ENCODE measurements at places on chromosomes 5 and 9.

- DNase-seq = no peak
Measured at GRCh38 chr5:56457887-56458812, 225.0 kb upstream of the ANKRD55 start.

DNA sequence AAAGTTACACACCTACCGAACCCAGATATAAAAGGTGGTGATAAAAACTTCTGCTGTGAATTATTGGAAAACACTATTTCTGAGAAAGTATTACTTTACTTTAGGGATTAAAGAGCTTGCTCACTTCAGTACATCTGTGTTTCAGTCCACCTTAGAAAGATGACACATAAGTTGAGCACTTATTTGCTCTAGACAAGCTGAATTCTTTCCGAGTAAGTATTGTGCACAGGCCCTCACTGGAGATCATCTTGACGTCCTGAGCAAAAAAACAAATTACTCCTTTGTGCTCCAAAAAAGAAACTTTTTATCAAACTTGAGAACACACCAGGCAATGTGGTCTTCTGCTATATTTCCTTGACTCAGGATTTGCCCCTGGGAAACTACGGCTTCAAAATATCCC lies 231.0 kb upstream of the GRAMD2B start:
- no peak for DNase-seq

DNA sequence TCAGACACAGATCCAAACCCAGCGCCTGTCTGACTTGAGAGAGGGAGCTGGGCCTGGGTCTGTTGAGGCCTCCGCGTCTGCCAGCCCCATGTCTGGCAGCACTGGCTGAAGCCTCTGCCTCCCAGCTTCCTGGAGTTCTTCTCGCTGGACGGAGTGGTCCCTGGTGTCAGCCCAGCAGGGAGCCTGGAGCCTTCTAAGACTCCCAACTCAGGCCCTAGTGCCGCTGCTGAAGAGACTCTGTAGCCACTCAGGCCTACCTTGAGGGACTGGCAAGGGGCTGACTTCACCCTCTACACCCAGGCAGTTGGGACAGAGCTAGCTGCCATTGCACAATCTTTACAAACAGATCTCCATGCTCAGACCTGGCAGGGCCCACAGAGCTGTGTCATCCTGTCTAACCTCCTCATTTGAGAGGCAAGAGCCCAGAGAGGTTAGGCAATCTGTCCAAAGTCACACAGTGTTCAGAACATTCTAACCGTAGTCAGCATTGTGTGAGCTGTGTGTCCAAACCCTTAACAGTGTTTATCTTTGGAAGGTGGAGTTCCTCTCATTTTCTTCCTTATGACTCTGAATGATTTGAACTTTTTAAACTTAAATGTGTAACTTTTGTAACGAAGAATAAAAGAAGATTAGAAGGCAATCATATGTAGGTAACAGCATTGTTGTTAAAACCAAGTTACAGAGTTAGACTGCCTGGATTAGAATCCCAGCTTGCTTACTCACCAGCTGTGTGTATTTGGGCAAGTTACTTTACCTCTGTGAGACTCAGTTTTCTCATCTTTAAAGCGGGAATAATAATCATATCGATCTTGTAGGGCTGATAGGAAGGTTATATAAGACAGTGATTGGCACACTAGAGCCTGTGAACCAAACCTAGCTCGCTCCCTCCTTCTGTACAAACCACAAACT lies 4.6 kb upstream of the DUSP1 start:
- DNase-seq = no peak

GRCh38 chr5:80082731-80083100 lies 47.6 kb downstream of the THBS4 start:
- no peak for DNase-seq

GRCh38 chr5:133155326-133155969 lies 103.6 kb downstream of the HSPA4 start:
- no peak for DNase-seq

GRCh38 chr5:98391921-98392625 lies 381.4 kb upstream of the RGMB start:
- DNase-seq = no peak

DNA sequence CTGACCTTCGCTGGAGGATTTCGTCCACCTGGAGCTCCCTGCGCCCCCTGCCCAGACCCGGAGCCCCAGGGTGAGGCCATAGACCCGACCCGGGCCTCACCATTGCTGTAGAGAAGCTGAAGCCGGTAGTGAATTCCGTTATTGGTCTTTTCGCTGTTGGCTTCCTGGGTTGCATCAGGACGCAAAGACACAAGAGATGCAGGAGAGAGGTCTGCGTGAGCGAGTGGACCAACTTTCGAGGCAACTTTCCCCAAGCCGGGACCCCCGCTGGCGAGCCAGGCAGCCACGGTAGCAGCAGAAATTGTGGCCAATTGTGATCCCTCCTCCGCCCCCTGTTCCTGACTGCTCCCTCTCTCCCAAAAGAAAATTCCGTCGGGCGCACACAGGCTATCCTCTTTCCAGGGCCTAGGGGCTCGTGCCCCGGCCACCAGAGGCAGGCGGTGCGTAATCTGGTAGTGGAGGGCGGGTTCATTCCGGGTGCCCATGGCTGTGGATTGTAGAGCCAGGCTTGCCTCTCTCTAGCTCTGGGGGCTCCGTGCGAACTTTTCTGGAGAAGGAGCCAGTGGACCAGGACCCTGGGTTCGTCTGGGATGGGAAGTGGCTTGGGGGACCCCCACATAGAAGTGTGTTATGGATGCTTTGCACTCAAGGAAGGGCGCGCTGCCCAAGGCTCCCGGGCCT lies 3.3 kb downstream of the EBF1 start:
- DNase-seq = no peak

DNA sequence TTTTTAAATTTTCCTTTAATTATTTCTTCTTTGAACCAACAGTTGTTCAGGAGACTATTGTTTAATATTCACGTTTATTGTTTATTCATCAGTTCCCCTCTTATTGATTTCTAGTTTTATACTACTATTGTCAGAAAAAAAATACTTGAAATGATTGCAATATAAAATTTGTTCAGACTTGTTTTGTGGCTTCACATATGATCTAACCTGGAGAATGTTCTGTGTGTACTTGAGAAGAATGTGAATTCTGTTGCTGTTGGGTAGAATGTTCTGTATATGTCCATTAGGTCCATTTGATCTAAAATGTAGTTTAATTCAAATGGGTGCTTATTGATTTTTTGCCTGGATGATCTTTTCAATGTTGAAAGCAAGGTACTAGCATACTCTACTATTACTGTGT lies 408.7 kb upstream of the RIOK2 start:
- no peak for DNase-seq

DNA sequence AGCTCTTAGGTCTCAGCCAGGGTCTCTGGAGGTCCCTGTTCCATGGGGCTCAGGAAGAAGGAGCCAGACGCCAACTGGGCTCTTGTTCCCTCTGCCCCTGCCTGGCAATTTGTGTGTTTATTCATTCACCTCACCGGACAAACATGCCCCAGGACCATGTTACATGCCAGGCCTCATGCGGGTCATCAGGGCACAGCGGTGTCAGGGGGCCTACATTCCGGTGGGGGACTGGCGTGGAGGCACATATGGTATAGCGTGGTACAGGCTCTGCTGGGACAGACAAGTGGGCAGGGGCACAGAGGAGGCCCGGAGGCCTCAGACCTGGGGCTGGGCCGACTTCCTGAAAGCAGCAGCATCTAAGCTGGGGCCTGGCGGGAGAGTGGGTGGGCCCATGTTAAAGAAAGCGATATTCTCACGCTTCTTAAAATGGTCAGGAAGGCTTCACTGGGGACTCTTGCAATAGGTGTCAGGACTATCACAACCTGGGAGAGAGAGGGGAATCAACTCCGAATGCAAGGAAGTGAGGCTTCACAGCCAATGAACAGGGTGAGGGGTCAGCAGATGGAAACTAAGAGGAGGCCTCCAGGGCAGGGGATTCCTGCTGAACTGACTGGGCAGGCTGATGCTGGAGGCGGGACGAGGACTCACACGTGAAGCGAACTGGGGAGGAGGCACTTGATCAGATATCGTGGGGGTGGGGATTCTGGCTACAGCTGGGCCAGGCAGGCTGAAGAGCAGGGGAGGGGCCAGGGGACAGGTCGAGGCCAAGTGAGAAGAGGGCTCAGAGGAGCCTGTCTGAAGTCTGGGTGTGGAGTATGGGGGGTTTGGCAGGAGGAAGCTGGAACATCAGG lies 41.9 kb downstream of the NCS1 start:
- DNase-seq = no peak

GRCh38 chr5:154236-154635 lies 37.1 kb upstream of the LRRC14B start:
- no peak for DNase-seq

DNA sequence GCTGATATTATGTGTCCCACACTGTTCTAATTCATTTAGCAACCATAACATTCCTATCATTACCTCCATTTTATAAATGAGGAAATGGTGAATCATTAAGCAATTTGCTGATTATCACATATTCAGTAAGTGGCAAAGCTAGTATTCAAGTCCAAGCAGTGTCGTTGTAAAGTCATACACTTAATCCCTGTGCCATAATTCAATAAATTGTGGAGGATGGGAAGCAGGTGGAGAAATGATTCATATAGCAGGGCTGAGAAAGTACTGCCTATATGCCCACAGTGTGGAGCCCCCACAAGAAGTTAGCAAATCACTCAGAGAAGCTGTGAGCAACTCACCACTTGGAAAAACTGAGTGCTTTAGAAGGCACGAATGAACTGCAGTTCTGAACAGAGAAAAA lies 691.0 kb downstream of the PTPRD start:
- DNase-seq = no peak

DNA sequence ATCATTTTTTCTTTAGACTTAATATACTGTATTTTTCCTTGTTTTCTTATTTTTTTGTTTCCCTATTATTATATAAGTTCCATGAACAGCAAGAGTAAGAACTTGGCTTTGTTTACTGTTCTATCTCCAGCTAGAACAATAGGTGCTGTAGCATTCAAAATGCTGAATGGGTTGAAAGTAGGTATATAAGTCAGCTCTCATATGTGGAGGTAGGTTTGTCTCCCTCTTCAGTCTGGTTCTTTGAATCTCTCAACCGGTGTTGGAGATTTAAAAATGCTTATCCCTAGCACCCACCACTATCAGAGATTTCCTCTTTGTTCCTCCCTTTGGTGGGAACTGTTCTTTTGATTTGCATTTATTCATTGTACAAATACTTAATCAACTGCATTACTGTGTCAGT lies 87.5 kb upstream of the FSD1L start:
- no peak for DNase-seq

GRCh38 chr9:133633681-133634080 lies 2.5 kb upstream of the DBH start:
- DNase-seq = no peak

- no peak for DNase-seq
Measured at GRCh38 chr9:4596165-4596922, 65.8 kb upstream of the PLPP6 start.

- DNase-seq = no peak
Measured at GRCh38 chr9:116668970-116669695, 18.0 kb upstream of the TRIM32 start.

GRCh38 chr5:153459051-153459743 lies 31.3 kb upstream of the GRIA1 start:
- no peak for DNase-seq

DNA sequence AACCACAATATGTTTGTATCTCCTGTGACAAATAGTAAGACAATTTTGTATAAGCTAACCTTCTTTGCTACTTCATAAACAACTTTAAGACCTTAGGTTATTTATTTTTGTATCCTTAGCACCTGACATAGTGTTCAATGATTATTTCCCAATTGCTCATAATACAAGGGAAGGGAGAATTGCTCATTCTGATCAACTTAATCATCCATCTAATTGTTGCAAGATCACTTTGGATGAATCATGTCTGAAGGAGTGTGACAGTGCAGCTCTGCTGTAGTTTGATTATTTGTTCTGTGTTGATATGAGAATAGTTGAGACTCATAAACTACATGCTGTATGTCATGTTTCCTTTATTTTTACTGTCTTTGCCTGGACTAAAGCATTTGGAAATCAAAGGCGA lies 721.3 kb upstream of the SEMA6A start:
- DNase-seq = no peak

GRCh38 chr9:35798658-35799374 lies 7.4 kb downstream of the NPR2 start:
- no peak for DNase-seq

- DNase-seq = no peak
Measured at GRCh38 chr9:134804871-134805270, 75.7 kb upstream of the FCN2 start.

GRCh38 chr5:73121119-73121463 lies 716 bp downstream of the TMEM171 start:
- no peak for DNase-seq

DNA sequence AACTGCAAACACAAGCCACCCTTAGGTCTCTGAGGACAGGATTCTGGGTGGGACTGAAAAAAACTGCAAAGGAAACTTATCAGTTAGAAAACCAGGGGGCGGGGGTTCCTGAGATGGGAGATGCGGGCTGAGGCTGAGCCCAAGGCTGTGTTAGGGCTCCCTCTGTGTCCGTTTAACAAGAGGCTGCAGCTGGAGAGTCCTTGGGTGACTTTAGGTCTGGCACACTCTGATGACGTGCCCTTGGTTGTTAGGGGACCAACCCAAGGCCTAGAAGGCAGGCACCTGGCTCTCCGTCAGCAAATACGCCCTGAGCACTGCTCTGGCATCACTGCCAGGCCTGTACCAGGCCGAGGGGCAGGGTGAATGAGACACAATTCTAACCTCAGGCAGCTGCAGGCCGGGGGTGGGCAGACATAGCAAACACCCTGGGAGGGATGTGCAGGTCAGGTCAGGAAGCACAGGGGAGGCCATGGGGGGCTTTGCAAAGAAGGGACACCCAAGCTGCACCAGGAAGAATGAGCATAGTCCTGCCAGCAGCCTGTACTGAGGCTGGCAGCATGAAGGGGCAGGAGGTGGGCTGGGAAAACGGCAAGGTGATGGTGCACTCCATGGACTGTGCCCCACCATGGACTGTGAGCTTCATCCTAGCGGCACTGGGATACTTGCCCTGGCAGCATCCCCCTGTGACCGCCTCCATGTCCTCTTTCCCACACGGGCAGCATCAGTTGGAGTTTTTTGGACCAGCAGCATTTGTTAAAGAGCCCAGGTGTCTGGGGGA lies 137.9 kb downstream of the GABBR2 start:
- no peak for DNase-seq

DNA sequence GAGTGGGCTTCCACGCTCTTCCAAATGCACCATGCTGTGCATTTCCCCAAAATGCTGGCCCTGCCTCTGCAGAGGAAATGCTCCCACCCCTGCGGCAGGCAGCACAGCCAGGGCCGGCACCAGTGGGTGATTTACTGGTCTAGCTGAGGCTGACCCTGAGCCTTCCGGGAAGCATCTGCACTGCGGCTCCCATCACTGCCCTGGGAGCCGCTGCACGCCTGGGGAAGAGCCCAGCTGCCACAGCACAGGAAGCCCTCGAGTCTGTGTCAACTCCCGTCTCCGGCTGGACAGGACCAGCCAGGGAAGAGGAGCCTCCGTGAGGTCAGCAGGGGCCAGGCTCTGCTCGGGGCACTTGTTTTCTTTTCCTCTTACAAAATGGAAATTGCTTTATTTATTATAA lies 25.1 kb upstream of the EEIG1 start:
- DNase-seq = no peak
